ENCODE measurements at places on chromosomes 11 and 22.

DNA sequence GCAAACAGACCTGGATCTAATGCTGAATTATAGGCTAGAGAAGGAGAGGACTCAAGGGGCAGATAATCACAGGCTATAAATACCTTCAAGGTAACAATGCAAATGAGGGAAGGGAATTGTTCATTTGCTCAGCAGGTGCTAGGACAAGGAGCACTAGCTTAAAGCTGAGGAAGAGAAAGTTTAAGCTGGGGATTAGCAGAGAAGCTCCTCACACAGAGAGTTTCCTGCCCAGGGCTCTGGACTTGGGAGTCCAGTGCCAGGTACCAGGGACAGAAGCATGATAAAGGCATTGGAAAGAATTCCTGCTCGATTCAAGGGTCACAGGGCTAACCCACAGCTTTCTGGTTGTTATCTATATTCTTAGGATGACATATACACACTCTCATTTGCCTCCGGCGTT, 509.9 kb downstream of the NTM start:
- DNase-seq = no peak

- no peak for DNase-seq
Measured at GRCh38 chr11:76083563-76084451, 122.5 kb downstream of the WNT11 start.

- no peak for DNase-seq
Measured at GRCh38 chr22:20423906-20424551, 13.6 kb downstream of the SCARF2 start.

DNA sequence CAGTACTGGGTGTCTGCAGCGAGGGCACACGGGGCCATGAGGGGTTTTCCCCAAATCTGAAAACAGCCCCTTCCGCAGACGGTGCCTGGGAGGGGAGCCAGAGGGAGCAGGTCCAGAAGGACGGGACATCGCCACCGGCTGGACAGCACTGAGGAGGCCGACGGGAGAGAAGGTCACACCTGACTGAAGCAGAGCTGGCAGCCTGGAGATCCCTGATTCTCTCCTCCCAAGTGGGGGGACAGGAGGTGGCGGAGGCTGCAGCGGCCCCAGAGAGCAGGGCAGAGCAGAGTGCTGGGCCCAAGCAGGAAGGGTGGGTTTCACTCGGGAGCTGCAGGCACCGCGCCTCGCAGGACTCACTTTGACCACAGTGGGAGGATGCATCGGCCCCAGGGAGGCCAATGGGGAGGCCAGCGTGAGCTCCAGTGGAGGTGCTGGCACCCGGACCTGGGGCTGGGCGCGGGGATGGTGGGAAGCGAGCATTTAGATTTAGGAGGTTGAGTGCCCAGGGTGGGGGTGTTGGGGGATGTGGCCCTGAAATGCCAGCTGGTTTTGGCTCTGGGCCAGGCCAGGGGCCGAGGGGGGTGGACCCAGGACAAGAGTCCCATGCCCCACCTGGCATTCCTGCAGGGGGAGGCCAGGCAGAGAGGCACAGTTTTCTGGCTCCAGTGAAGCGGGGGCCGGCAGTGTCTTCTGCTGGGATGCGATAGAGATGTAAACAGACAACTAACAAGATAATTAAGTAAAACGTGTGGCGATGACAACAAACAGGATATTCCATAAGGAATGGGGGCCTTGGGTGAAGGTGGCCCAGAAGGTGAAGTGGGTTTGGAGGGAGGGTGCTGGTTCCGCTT, 92.3 kb upstream of the FGF3 start:
- no peak for DNase-seq

GRCh38 chr11:16956538-16957153, 57.6 kb downstream of the PLEKHA7 start:
- DNase-seq = no peak

GRCh38 chr11:76526878-76527277, 82.1 kb downstream of the EMSY start:
- DNase-seq = no peak

DNA sequence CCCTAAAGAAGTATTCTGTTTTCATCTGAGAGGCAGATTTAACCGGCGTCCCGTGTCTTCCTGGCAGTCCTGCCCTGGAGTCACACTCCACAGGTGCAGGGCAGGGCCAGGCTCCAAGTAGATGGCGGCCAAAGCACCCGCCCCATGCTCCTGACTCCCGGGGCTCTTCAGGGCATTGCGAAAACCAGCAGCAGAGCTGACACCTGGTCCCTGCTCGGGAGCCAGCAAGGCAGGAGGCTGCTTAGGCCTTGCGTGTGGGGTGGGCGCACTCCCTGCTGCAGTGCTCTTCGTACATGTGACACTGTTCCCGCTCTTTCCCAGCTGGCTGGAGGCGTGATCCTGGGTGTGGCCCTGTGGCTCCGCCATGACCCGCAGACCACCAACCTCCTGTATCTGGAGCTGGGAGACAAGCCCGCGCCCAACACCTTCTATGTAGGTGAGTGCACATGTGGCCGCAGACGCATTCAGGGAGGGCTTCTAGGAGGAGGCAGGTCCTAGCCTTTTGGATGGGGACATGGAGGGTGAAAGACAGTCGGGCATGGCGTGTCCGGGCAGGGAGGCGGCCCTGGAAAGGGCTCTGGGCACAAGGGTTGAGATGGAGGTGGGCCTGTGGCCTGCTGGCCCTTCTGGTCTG, 10.3 kb upstream of the TSSC4 start:
- DNase-seq = no peak

DNA sequence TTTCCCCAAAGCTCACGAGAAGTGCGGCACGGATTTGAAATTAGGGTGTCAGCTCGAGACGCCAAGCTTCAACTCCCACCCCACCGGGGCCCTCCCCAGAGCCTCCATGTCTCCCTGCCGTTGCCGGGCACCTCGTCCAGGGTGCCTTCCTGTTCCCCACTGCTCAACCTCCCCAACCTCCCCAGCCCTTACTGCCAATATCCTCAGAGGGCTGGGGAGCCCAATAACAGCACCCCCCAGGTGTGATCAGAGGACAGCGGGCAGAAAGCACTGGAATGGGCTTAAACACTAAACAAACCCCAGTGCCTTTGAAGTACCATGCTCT, 1336.4 kb downstream of the TBC1D22A start:
- no peak for DNase-seq

- no peak for DNase-seq
Measured at GRCh38 chr11:110990311-110990710, 255.2 kb upstream of the POU2AF2 start.

Measured in AG04449 (cell line).